Stomach (tissue), 19 donors: ENCODE measurements at places on chromosomes 16 and 17. TPM values are rescaled to one million over a fixed set of nuclear protein-coding genes. Genes with fewer than 3 reads are reported as not detected.

GRCh38 chr16:61332461-61332860 is 703.8 kb downstream of the CDH8 start:
- H3K36me3 ChIP-seq = no peaks in the 10 kb centered on the region
- H3K27me3 ChIP-seq = no peaks in the 10 kb centered on the region
- DNase-seq = no peak
- no peak overlapping the region for H3K27ac ChIP-seq
- no peak overlapping the region for H3K4me3 ChIP-seq
- no peaks in the 10 kb centered on the region for H3K4me1 ChIP-seq

Gene CA10
- 1.3 TPM for total RNA-seq

DNA sequence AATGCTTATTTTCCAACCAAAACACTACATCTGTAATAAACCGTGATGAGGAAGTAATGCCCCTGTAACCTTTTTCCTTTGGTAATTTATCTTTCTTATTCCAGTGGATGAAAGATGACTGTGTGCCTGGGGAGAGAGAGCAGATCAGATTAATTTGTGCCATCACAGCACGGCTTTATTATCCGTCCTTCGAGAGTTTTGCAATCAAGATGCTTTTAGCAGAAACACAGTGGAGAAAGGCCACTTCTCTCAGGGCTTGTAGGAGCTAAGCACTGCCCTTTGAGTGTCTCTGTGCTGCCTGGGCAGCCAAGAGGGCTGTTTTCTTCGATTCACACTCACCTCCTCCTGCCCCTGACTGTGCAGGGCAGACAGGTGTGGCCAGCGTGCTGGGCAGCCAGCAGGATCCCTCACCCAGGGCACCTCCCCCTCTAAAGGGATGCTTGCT is 190.2 kb downstream of the PRKCA start:
- no peak overlapping the region for H3K27ac ChIP-seq
- H3K4me1 ChIP-seq = no peaks in the 10 kb centered on the region
- H3K27me3 ChIP-seq = no peaks in the 10 kb centered on the region
- H3K4me3 ChIP-seq = no peak overlapping the region

- H3K27ac ChIP-seq = no peak overlapping the region
- no peaks in the 10 kb centered on the region for H3K27me3 ChIP-seq
- no peak overlapping the region for H3K4me3 ChIP-seq
- no peaks in the 10 kb centered on the region for H3K36me3 ChIP-seq
- H3K4me1 ChIP-seq = peaks cover 20% of the 10 kb centered on the region
- peak; percentile 50 for DNase-seq
Observed at GRCh38 chr17:57782062-57782490, 37.0 kb upstream of the CCDC182 start.

- peaks cover 4% of the 10 kb centered on the region for H3K27me3 ChIP-seq
- no peak overlapping the region for H3K4me3 ChIP-seq
- DNase-seq = no peak
- H3K36me3 ChIP-seq = no peaks in the 10 kb centered on the region
- no peaks in the 10 kb centered on the region for H3K4me1 ChIP-seq
Observed at GRCh38 chr16:50448522-50448921, 79.7 kb upstream of the BRD7 start.

GRCh38 chr17:83176623-83177583 is 97.5 kb downstream of the METRNL start:
- no peak overlapping the region for H3K4me3 ChIP-seq
- no peak for DNase-seq
- no peak overlapping the region for H3K27ac ChIP-seq
- no peaks in the 10 kb centered on the region for H3K36me3 ChIP-seq
- H3K4me1 ChIP-seq = peaks cover 11% of the 10 kb centered on the region
